ENCODE measurements at places on chromosomes 2 and 18.

- peak; percentile 12 for DNase-seq
Observed at GRCh38 chr2:204948822-204949221, 403.5 kb downstream of the PARD3B start.

DNA sequence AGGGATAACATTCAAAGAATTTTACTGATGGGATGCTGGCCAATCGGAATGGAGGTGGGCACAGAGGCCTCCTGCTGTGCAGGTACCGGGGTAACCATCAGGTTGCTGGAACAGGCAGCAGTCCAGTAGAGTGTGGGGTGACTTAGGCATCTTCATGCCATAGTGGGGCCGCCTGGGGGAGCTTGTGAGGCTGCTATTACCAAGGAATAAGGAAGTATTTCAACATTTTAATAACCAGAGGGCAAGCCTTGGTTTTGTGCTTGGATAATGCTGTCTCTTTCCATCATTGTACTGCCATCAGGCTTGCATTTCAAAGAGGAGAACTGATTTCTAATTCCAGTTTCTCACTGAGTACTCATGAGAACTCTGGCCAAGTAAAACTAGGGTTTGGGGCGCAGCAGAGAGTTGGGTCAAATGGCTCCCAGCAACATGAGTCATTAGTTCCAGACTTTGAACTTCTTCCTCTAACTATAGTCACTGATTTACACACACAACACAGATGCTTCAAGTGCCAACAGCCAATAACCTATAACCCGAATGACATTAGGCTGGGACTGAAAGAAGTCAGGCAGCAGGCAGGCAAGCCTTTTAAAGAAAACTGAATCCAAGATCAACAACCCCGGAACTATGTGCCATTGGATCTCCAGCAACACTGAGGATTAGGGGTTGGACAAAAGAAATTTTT is 56.1 kb upstream of the FHL2 start:
- no peak for DNase-seq

- DNase-seq = no peak
Observed at GRCh38 chr2:98807929-98808328, 77.0 kb upstream of the MGAT4A start.

DNA sequence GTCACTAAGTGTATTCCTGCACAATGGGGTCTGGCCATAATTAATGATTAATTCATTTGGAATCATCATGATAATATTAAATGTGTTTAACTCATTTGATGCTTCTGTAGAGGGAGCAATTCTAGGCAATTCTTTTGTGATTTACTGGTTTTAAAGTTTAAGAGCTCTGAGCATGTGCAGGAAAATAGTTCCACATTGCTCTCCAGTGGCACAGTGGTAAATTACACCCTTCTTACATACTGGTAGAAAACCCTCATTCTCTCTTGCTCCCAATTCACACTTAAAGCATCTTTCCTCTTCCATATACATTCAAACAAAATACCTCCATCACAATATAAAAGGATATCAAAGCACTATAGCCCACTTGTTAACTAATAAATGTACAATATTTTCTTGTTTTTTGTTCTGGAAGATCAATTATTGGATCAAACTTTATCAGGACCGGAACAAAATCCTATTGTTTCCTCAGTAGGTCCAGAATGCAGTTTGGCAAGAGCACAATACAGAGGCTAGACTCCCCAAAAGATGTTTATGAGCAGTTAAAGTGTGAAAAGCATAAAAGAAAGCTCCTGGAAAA is 844.3 kb downstream of the MBD2 start:
- no peak for DNase-seq

GRCh38 chr2:177753682-177754491 is 318.7 kb downstream of the PDE11A start:
- peak; percentile 28 for DNase-seq

- DNase-seq = no peak
Observed at GRCh38 chr2:130910931-130911330, 74.2 kb downstream of the ARHGEF4 start.

GRCh38 chr2:65589667-65590066 is 157.3 kb upstream of the SPRED2 start:
- no peak for DNase-seq

DNA sequence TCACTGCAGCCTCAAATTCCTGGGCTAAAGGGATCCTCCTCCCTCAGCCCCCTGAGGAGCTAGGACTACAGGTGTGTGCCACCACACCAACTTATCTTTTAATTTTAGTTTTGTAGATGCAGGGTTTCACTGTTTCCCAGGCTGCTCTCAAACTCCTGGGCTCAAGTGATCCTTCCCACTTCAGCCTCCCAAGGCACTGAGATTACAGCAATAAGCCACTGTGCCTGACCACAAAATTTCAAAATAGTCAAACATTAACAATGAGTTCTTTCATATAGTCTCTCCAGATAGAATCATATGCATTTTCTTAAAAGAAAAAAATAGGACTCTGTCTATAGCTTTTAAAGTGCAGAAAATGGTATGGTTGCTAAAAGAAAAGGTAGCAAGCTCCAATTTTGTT is 24.9 kb upstream of the PID1 start:
- DNase-seq = no peak

- DNase-seq = no peak
Observed at GRCh38 chr2:26668041-26668440, 24.5 kb upstream of the KCNK3 start.

DNA sequence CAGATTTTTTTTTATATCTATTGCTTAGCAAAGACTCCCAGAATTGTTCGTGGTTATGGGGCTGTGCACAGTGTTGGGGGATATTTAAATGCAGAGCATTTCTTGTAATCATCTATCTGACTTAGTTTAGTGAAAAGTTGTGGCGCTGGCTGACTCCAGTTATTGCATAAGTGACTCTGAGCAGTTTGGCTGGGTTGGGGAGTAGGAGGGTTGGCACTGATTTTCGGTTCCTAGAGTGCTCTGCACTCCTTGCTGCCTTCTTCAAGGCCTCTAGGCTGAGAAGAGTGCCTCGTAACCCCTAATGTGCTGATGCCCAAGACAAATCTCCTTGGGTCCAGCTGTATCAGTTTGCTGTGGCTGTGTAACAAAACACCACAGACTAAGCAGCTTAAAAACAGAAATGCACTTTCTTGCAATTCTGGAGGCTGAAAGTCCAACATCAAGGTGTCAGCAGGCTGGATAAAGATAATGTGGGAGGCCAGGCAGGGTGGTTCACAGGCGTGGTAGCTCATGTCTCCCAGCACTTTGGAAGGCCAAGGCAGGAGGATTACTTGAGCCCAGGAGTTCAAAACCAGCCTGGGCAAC is 6.5 kb upstream of the IMPA2 start:
- no peak for DNase-seq

GRCh38 chr2:176508984-176509740 is 239.9 kb downstream of the MTX2 start:
- DNase-seq = no peak

DNA sequence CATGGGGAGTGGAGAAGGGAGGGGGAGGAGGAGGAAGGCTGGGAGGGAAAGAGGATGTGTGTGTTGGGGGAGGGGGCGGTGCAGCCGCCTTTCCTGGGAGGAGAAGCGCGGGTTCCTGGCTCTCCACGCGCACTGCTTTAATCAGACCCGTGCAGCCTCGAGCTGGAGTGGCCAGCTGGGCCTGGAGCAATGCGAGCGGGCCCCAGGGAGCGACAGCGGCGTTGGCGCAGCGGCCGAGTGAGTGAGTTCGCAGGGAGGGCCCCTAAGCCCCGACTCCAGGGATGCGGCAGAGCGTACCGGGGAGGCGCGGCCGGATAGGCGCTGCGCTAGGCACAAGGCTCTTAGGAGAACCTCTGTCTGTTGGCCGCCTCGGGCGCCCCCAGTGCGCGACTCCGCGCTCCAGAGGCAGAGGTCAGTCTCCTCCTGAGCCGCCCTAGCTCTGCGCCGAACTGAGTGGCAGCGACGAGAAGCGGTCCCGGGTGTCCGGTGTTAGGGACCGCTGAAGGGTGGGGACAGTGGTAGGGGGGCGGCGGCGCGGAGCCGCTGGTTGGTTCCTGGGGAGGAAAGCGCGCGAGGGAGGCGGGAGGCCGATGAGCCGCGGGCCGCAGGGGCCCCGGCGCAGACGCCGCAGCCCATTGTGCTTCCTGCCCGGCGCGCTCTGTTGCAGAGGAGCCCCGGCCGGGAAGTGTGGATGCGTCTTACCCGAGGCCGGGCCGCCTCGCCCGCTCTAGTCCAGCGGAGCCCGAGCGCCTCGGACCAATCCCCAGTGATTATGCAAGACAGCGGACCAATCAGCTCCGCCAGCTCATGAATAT is 455 bp upstream of the DLX1 start:
- peak; percentile 48 for DNase-seq

DNA sequence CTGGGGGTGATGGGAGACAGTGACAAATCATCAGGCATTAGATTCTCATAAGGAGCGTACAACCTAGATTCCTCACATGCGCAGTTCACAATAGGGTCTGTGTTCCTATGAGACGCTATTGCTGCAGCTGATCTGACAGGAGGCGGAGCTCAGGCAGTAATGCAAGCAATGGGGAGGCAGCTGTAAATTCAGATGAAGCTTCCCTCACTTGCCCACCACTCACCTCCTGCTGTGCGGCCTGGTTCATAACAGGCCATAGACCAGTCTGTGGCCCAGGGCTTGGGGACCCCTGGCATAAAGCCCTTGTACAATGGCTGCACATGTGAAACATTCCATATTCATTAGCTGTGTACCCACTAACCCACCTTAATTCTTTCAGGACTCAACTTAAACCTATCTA is 18.0 kb downstream of the NMUR1 start:
- no peak for DNase-seq

GRCh38 chr2:105977212-105977611 is 216.9 kb downstream of the UXS1 start:
- DNase-seq = no peak

GRCh38 chr2:12778811-12779579 is 62.3 kb downstream of the TRIB2 start:
- no peak for DNase-seq

GRCh38 chr18:73381016-73381698 is 513.4 kb upstream of the NETO1 start:
- DNase-seq = no peak

DNA sequence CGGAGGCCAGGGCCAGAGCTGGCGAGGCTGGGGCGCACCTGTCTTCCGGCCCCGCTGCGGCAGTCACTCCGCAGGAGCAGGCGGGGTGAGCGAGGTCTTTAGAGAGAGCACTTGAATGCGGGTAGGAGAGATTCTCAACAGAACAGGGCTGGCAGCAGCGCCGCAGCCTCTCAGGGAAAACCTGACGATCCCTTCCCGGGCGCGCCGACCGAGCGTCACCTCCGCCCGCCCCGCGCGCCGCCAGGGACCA is 526 bp downstream of the PRKRA start:
- DNase-seq = no peak

DNA sequence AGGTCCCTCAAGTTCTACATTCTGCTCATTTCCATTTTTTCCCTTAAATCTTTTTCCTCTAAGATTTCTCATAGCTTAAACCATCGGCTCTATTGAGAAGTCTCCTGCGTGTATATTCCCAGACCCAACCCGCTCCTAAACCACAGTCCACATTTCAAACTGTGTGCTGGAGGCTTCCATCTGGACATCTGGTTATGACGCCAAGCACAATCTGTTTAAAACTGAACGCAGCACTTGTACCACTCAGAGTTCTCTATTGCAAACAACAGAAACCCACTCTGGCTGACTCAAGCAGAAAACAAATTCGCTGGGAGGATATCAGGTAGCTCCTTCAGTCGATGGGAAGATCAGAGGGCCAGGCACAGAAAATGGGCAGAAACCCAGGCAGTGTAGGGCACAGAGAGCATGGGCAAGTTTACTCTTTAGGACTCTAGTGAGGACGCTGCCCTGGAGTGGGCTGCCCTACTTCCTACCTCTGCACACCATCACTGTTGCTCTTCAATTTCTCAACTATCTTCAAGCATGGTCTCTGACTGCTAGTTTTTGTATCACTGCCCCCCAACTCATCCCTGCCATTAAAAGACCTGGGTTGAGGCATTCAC is 5.6 kb upstream of the EML4 start:
- no peak for DNase-seq

GRCh38 chr2:56185582-56186046 is 1.8 kb downstream of the CCDC85A start:
- no peak for DNase-seq

DNA sequence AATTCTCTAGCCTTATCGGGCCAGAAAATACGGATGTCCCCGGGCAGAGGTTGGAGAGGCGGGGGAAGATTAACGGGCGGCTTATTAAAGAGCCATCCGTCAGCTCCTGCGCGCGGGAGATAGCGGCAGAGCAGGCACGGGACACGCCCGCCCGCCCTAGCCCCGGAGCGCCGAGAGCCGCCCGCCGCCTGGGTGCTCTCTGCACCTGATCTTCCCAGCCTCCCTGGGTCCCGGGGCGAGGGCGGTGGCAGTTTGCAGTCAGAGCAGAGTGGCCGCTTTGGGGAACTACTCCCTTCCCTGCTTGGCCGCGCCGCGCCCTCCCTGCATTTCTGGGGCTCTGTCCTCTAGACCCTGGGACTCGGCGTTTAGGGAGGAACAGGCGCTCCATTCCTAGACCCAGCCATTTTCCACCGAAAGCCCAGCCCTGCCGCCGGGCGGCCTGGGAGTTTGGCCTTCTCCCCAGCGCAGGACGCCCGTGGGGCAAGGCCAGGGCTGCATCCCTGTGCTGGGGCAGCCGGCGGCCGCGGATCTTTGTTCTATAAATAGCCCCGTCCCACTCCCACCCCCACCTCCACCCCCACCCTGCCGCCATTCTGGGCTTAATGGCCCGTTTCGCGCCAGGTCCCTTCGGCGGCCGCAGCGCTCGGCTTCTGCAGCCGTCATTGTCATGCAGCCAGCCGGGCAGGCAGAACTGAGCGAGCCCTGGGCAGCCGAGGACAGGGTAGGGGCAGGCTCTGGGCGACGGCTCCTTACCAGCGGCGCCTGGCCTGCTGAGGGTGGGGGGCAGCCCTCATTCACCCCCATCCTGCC is 6.6 kb downstream of the GAD1 start:
- DNase-seq = no peak

DNA sequence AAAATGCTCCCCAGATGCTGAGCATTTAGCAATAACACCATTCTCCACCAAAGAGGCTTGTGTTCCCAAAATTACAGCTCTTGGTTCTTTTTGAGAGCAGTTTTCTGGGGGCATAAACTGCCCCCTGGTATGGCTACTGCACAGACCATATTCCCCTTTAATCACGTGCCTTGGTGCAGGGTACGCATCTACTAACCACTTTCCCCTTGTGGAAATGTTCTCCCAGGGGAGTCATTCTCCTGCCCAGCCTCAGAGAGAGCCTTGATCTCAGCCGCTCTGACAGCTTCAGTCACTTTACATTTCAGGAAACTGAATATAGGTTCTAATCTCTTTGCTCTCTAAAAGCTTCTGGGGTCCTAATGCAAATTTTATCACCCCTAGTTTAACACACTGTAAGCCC is 44.7 kb upstream of the EML6 start:
- no peak for DNase-seq

GRCh38 chr2:236657801-236658200 is 88.2 kb downstream of the ACKR3 start:
- no peak for DNase-seq

Measured in CD4-positive, alpha-beta memory T cell (primary cell).